Glutamatergic neuron (in vitro differentiated cells): ENCODE measurements at places on chromosomes 6 and 20. TPM values are rescaled to one million over a fixed set of nuclear protein-coding genes. Genes with fewer than 3 reads are reported as not detected.

GRCh38 chr20:31661625-31662371 lies 24.1 kb downstream of the COX4I2 start:
- peaks cover 27% of the 10 kb centered on the region for H3K4me1 ChIP-seq
- peaks cover 10% of the 10 kb centered on the region for H3K36me3 ChIP-seq
- peaks cover 29% of the 10 kb centered on the region for H3K27me3 ChIP-seq
- peak; percentile 95 for DNase-seq

GRCh38 chr6:42367353-42368011 lies 84.2 kb downstream of the TRERF1 start:
- H3K4me1 ChIP-seq = peaks cover 2% of the 10 kb centered on the region
- no peak for DNase-seq
- no peaks in the 10 kb centered on the region for H3K36me3 ChIP-seq
- H3K27me3 ChIP-seq = peaks cover 2% of the 10 kb centered on the region

- no peak for DNase-seq
- peaks cover 15% of the 10 kb centered on the region for H3K4me1 ChIP-seq
- no peak overlapping the region for H3K4me3 ChIP-seq
- H3K27ac ChIP-seq = peak overlapping the region; percentile 38
Observed at GRCh38 chr6:170151804-170152123, 139.1 kb downstream of the DLL1 start.

GRCh38 chr20:3032624-3033023 lies 10.8 kb upstream of the GNRH2 start:
- no peaks in the 10 kb centered on the region for H3K4me1 ChIP-seq
- H3K27ac ChIP-seq = no peak overlapping the region
- no peaks in the 10 kb centered on the region for H3K36me3 ChIP-seq
- no peak overlapping the region for H3K4me3 ChIP-seq
- peaks cover 4% of the 10 kb centered on the region for H3K27me3 ChIP-seq

DNA sequence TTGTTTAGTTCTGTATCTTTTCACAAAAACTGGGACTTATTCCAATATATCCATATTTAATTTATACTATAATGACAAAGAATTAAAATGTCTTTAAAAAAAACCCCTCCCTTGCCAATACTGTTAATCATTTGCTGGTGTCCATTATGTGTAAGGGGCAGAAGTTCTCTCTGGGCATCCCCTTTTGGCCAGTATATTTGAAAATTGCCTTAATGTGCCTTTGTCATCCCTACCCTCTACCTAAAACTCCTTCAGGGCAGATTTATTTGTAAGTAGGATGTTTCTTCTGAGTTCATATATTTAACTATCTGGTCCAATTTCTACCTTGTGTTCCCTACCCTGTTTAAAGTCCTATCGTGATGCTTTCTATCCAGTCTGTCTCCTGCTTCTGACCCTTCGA lies 62.9 kb downstream of the ARHGAP18 start:
- no peak overlapping the region for H3K27ac ChIP-seq
- H3K4me1 ChIP-seq = peaks cover 12% of the 10 kb centered on the region
- no peak overlapping the region for H3K4me3 ChIP-seq
- no peak for DNase-seq

DNA sequence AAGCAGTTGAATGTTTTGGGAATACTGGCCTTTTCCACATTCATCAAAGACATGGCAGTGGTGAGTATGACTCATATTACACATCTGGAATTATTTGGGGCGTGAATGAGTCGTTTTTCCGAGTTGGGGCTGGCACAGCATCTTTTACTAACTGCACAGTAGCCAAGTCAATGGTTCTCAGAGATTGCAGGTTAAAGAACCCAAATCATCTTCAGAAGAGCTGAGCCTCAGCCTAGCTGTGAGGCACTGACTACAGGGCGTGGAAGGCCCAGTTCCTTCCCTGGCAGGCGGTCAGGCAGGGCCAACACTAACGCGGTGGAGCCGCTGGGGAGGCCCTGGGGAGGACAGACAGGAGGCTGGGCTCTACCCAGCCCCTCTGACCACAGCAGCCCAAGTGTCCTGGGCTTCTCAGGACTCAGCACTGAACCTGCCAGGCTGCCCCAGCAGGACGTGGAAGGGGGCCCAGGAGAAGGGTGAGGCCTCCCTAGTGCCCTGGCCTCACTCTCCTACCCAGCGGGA lies 20.1 kb upstream of the HELZ2 start:
- no peak overlapping the region for H3K27ac ChIP-seq
- H3K36me3 ChIP-seq = no peaks in the 10 kb centered on the region
- no peaks in the 10 kb centered on the region for H3K4me1 ChIP-seq
- no peak overlapping the region for H3K4me3 ChIP-seq

GRCh38 chr6:135204951-135205350 lies 23.8 kb downstream of the MYB start:
- H3K27ac ChIP-seq = no peak overlapping the region
- no peaks in the 10 kb centered on the region for H3K36me3 ChIP-seq
- no peaks in the 10 kb centered on the region for H3K27me3 ChIP-seq
- DNase-seq = no peak
- H3K4me3 ChIP-seq = no peak overlapping the region

DNA sequence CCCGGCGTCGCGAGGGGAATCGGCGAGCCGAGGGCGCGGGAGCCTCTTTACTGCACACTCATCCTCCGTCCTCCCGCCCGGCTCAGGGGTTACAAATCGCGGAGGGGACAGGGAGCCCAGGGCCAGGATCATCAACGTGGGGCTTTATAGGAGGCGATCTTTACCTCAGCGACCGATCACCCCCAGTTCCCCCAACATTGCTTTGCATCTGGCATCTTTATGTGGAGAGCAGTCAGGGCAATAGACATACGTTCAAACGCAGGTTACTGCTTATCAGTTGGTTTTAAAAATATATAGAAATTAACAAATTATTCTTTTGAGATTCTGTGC lies 634 bp downstream of the HSF2 start:
- H3K4me3 ChIP-seq = peak overlapping the region; percentile 97
- DNase-seq = no peak
- peak overlapping the region; percentile 95 for H3K27ac ChIP-seq
- H3K27me3 ChIP-seq = peaks cover 1% of the 10 kb centered on the region
- H3K36me3 ChIP-seq = no peaks in the 10 kb centered on the region

- H3K27ac ChIP-seq = no peak overlapping the region
- no peak for DNase-seq
- peaks cover 5% of the 10 kb centered on the region for H3K36me3 ChIP-seq
Observed at GRCh38 chr6:85431271-85431670, 18.6 kb upstream of the NT5E start.

DNA sequence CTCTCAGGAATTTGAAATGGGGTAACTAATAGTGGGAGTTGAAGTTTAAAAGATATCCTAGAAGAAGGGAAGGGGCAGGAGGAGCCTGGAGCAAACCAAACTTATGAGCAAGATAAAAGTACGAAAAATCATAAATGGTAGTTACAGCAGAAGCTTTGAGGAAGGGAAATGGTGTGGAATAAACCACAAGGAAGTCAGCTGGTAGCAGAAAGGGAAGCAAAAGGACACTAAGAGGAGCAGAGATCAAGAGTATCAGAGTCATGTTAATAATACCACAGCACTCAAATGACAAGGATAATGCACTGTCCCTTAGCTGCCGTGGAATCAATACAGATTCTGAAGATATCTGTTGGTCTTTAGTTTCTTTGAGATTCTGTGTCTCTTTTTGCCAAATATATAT lies 44.9 kb upstream of the CCDC28A start:
- H3K27ac ChIP-seq = no peak overlapping the region
- DNase-seq = no peak

- no peak for DNase-seq
- H3K36me3 ChIP-seq = no peaks in the 10 kb centered on the region
- H3K4me3 ChIP-seq = no peak overlapping the region
- peaks cover 3% of the 10 kb centered on the region for H3K4me1 ChIP-seq
- peaks cover 1% of the 10 kb centered on the region for H3K27me3 ChIP-seq
Observed at GRCh38 chr6:43762966-43763695, 6.9 kb upstream of the VEGFA start.

DNA sequence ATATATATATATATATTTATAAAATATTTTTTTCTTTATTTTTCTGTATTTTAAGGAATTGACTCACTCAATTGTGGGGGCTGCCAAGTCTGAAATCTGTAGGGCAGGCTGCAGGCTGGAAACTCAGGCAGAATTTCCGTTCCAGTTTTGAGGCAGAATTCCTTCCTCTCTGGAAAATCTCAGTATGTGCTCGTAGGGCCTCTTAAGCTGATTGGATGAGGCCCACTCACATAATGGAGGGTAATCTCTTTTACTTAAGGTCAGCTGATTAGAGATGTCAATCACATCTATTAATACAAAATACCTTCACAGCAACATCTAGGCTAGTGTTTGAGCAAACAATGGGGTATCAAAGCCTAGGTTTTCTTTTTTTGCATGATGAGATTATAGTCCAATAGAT lies 244.7 kb upstream of the RNF24 start:
- H3K27ac ChIP-seq = no peak overlapping the region
- no peaks in the 10 kb centered on the region for H3K27me3 ChIP-seq
- H3K4me1 ChIP-seq = no peaks in the 10 kb centered on the region

Gene SLC44A4
- not detected for total RNA-seq

Gene SLC17A3
- total RNA-seq = not detected

Gene PTCRA
- total RNA-seq = not detected

Gene CD93
- not detected for total RNA-seq

Gene SERINC3
- 125 TPM for total RNA-seq

Gene ZBTB46
- total RNA-seq = 94.4 TPM

Gene CALHM4
- total RNA-seq = not detected

Gene ENPP4
- total RNA-seq = 3.1 TPM
